ENCODE measurements at places on chromosomes 7 and 10.

DNA sequence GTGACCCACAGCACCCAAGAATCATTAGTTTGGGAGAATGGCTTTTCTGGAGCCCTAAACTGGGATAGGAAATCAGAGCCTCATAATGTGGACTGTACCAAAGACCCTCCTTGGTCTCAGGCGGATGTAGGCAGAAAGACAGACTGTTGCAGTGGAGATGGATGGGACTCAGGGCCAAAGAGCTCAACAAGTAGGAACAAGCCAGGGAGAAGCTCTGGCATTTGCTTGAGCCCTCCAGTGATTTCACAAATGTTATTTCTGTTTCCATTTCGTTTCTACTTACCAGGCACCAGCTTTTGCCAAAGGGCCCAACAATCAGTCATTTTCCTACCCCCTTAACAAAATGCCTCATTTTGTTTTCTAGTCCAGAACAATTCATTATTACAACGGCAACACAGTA lies 762.7 kb downstream of the KCNMA1 start:
- DNase-seq = no peak

DNA sequence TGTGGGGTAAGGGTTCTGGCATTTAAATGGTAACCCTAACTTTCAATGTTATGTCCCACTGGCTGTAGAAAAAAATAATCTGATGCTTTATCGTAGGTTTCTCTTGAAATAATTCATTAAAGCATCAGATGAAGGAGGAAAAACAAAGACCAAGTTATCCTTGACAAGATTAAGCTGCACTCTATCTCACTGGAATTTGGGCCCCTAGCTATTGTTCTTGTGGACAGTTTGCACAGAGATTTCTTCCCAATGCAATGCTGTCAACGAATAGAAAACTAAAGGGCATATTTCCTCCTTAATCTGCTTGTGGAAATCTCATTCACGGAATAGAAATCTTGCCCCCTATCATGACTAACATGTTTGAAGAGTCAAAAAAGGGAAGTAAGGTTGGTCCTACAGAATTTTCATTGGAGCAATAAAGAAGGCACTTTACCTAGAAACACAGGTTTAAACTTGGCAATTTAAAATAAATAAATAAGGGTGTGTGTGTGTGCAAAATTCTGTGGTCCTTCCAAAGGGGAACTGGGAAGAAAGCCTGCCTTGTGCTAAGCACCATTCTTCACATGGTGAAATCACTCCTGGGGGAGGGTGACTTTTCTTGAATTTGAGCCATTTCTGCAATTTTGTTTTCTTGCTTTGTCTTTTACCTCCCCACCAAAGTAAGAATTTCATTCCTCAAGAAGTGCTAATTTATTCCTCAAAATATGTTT lies 242.8 kb downstream of the GLI3 start:
- no peak for DNase-seq

DNA sequence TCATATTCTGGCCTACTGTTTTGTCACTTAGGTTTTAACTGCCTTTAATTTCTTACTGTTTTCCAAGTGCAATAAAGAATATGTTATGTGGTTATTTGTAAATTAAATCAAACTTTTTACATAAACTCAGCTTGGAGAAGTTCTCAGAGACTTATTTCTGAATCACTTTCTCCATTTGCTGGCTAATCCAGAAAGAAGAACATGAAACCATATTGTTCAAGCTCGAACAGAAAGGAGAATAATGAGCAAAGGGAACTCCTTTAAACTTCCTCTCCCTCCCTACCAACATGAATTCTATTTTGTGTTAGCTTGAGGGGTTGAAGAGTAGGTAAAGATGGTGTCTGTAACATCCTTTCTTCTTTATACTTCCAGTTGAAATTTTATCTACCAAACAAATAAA lies 52.3 kb downstream of the SHTN1 start:
- no peak for DNase-seq

DNA sequence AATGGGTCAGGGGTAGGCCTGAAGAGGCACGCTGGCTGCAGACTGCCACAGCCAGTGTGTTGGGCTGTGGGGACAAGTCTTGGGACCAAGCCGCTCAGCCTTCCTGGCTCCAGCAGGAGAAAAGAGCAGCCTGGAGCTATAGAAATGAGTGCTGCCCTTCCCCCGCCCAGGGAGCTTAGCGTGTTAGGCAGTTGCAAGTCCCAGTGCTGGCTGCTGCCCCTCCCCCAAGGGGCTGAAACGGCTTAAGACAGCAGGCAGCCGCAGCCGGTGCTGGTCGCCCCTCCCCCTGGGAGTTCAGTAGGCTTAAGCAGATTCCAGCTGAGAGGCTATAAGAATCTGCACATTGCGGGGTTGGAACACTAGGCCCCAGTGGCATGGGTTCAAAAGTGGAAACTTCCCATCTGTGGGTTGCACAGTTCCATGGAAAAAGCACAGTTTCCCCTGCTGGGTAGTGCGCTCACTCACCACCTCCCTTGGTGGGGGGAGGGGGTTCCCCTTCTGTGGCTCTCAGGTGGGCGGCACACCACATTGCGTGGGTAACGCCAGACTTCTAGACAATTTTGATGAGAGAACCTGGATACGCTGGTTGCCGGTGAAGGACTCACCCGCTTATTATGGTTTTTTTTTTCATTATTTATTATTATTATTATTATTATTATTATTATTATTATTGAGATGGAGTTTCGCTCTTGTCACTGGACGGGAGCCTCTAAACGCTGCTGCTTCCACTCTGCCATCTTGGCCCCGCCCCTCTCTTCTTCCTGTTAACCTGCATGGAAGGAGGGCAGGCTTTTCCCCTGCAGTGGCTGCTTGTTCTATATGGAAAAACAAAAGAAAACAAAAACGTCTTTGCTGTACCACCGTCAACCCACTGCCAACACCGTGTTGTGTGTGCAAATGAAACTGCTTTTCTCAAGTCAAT lies 151.1 kb downstream of the CXCL12 start:
- DNase-seq = no peak

DNA sequence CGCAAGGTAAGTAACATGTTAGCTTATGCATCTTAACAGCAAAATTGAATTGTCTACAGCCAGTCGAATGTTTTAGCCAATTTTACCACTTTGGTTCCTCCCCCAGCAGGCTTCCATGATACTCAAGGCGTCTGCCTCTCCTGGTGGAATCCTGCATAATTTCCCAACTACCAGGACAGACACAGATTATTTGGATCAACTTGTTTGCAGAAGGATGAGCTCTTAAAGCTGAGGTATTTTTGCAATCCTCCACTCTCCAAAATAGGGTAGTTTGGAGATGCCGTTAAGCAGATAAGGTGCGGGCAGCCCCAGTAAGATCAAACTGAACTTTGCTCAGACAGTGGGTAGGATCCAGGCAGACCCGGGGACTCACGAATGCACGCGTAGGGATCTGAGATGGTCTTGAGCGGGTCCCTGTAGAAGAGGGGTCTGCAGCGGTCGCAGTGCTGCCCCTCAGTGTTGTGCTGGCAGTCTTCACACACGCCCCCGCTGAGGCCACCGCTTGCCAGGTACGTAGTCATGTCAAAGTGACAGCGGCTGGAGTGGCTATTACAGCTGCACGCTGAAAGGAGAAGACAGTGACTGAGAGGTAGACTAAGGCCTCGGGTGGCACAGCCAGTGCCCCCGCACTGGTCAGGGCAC lies 27.4 kb downstream of the LAMB4 start:
- no peak for DNase-seq

- no peak for DNase-seq
These were observed 106.0 kb downstream of the TCERG1L start for GRCh38 chr10:131205556-131205955.

- no peak for DNase-seq
These were observed 372.1 kb upstream of the NPVF start for GRCh38 chr7:25600262-25600920.

- no peak for DNase-seq
These were observed 354.1 kb upstream of the SEMA3A start for GRCh38 chr7:84548366-84549365.

GRCh38 chr10:114042895-114043531 lies 653 bp upstream of the ADRB1 start:
- no peak for DNase-seq

DNA sequence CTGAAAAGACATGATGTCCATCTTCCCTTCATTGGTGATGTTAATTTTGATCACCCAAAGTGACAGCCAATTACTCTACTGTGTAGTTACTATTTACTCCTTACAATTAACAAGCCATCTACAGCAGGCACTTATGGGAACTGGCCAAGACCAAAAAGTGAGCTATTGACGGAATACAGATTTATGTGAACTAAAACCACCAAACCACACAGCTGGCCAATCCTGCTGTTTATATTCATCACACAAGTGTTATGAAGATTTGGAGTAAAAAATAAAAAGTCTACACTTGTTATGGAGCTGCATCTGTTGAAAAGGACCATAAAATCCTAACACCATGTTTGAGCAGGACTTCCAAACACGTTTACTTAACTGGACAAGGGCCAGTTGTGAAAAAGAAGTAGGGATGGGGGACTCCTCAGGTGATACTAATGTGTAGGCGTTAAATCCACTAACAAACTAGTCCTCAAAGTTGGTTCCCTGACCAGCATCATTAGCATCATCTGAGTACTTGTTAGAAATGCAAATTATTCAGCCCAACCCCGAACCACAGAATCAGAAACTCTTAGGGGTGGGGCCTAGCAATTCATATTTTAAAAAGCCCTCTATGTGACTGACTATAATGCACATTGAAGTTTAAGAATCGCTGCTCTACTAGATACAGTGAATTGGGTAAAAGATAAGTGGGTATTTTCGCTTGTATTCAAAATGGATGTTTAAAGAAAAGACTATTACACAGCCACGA lies 11.6 kb downstream of the MCMBP start:
- no peak for DNase-seq

GRCh38 chr7:8220376-8221100 lies 41.4 kb downstream of the ICA1 start:
- no peak for DNase-seq

DNA sequence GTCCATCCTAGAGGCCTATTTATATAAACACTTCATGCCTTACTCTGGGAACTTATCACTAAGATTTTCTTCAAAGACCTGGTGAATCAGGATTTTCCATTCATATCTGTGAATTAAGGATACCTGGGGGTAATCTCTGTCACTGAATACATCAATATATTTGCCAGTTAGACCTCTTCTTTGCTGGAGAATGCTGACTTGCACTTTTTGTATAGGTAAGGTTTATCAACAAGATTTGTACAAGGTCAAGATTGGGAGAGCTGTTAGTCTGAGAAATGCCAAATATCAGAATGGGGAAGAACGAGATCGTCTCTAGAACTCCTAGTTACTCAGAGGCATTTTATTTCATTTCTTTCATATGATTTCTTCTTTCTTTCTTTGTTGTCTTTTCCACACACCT lies 1060.0 kb downstream of the NRG3 start:
- no peak for DNase-seq

GRCh38 chr10:127776816-127777215 lies 39.8 kb downstream of the FOXI2 start:
- DNase-seq = no peak

- no peak for DNase-seq
These were observed 80.8 kb upstream of the ADAM12 start for GRCh38 chr10:126468876-126469643.

DNA sequence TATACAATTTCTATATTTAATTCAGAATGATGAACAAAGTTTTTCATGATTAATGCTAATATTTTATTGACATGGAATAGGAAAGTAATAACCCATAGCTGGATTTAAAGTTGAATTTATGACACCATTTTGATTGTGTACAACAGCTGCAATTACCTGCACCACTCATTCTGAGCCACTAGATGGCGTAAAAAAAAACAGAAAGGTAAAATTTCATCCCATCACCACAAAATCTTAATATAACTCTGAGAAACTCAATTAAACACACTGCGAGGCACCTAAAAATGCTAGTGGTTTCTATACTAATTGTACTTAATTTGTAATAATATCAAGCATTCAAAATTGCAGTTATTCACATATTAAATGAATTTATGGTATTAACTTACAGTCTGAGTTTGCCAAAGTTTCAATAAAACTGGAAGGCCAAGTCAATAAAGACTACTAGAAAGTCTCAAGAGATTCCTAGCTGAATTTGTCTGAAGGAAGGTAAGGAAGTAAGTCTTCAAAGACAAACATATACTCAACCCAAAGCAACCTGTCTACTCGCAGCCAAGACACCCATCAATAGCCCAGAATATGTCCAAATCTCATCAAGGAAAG lies 182.5 kb downstream of the SKAP2 start:
- no peak for DNase-seq

GRCh38 chr10:116763440-116763839 lies 21.1 kb upstream of the HSPA12A start:
- DNase-seq = no peak

- no peak for DNase-seq
These were observed 274.9 kb downstream of the SDK1 start for GRCh38 chr7:3575753-3576531.

DNA sequence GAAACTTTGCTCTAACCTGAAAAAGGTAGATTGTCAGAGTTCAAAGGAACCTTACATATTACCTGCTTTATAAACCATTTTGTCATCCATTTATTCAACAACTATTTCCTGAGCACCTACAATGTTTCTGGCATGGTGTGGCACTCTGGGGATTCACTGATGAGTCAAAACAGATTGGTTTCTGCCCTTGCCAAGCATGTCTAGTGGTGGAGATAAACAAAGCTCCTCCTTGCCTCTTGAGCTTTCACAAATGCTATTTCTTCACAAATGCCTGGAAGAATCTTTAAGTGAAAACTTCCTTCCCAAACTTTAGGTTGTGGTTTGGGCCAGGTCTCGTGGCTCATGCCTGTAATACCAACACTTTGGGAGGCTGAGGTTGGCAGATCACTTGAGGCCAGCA lies 85.1 kb upstream of the RELN start:
- DNase-seq = no peak

- DNase-seq = no peak
These were observed 85.8 kb upstream of the LRRC18 start for GRCh38 chr10:49025347-49025983.

- DNase-seq = no peak
These were observed 156.7 kb upstream of the BET1 start for GRCh38 chr7:94160719-94161435.

DNA sequence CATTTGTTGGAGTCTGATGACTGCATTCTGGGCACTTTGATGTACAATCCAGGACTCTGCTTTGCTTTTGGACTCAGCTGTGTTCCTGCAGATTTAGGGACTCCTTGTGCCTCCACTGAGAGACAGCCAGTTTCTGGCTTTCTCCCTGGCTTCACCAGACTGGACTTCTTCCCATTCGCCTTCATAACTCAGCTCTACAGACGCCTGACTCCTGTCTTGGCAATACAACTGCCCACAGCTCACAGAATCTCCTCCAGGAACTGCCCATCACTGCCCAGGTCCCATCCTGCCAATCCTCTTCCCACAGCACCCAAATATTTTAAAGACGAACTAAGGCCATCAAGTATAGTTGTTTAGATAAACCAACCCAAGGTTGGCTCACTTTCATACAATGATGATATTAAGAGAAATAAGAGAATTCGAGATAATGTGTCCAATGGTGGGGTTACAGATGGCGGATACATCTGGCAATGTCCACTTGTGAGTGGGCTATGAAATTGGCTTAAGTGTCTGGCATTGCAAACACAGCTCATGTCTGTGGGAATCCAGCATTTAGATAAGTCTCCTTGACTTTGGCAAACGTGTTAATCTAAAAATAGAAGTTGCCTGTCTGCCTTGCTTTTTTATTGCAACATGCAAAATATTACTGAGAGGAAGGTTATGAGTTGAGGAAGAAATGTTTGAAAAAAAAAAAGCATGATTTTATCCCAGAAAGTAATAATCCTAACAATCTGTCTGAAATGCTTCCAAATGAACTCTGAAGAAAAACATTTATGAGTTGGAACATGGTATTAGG lies 95.1 kb downstream of the ITGA8 start:
- DNase-seq = no peak

- DNase-seq = no peak
These were observed 39.6 kb downstream of the COL26A1 start for GRCh38 chr7:101402081-101402779.
